Renal cortical epithelial cell (primary cell): ENCODE measurements at places on chromosomes 16 and 17. TPM values are rescaled to one million over a fixed set of nuclear protein-coding genes. Genes with fewer than 3 reads are reported as not detected.

DNA sequence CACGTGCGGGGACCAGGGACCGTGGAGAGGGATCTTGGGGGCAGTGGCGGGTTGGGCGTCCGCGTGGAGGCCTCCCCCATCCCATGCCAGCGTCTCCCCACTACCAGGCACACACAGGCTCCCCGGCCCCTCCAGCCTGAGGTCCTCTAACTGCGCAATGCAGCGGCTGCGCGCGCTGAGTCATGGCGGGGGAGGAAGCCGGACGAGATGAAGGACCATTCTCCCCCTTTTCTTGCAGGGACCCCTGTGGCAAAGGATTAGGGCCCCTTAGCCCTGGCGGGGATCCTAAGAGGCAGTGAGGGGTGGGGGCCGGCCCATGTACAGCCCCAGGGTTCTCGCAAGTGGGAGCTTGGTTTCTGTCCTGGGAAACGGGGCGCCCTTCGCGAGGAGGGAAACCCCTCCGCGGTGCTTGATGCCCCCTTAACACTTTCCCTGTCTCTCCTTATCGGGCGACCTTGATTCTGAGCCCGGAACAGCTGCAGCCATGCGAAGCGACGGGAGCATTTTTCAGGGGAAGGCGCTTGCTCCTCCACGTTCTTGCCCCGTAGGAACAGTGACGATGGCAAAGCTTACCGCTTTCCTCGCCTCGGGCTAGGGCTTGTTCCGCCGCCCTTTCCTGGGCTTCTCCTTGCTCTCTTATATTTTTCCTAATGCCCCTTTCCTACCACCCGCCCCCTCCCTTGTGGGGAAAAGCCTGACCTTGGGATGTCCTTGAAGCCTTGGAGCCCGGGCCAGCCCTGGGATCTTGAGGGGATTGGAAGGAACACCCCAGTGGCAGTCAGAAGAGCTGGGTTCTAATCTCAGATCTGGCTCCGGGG is 592 bp downstream of the ALDOA start:
- no peak for DNase-seq

The HSD11B2 gene
- total RNA-seq: 1.7 TPM in 1 of 2 replicates, not detected in the other

DNA sequence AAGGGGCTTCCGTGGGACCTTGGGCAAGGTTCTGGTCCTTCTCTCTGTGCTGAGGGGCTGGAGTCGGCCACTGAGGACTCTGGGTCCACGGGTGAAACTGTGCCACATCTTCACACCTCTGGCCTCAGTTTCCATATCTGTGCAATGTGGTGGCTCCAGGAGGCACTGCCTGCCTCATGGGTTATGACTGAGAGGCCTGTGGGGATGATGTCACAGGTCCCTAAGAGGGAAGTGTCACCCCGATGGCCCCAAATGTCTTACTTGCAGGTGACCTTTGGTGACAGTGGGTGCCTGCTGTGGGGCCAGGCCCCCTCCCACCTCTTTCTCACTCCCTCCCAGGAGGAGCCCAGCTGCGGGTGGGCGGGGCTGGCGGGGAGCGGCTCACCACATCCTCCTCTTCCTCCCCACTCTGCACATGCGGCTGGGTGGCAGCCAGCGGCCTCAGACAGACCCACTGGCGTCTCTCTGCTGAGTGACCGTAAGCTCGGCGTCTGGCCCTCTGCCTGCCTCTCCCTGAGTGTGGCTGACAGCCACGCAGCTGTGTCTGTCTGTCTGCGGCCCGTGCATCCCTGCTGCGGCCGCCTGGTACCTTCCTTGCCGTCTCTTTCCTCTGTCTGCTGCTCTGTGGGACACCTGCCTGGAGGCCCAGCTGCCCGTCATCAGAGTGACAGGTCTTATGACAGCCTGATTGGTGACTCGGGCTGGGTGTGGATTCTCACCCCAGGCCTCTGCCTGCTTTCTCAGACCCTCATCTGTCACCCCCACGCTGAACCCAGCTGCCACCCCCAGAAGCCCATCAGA is at the start of gene IL21R:
TSS of gene IL21R (plus strand) at position 407 of the 801 bp plus-strand sequence. CDS start 27,898 bp downstream, outside the sequence.
- no peak for DNase-seq

DNA sequence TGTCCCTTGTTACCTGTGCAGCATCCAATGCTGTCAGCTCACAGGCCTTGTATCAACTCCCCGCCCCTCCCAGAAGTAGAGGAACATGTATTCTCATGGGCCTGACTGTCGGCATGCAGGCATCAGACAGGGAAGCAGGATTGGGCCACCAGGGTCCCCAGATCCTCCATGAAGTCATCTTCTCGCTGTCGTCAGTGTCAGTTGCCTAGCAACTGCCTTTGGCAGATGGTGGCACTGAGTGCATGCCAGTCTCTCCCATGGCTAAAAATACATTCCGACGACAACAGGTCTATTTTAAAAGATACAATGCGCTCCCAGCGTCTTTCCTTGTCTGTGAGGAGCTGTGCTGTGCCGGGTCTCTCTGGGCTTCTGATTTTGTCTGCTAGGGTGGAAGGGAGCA is 36.8 kb upstream of the CES5A start:
- no peak for DNase-seq

The FADS6 gene
- not detected in 2 replicates for total RNA-seq

DNA sequence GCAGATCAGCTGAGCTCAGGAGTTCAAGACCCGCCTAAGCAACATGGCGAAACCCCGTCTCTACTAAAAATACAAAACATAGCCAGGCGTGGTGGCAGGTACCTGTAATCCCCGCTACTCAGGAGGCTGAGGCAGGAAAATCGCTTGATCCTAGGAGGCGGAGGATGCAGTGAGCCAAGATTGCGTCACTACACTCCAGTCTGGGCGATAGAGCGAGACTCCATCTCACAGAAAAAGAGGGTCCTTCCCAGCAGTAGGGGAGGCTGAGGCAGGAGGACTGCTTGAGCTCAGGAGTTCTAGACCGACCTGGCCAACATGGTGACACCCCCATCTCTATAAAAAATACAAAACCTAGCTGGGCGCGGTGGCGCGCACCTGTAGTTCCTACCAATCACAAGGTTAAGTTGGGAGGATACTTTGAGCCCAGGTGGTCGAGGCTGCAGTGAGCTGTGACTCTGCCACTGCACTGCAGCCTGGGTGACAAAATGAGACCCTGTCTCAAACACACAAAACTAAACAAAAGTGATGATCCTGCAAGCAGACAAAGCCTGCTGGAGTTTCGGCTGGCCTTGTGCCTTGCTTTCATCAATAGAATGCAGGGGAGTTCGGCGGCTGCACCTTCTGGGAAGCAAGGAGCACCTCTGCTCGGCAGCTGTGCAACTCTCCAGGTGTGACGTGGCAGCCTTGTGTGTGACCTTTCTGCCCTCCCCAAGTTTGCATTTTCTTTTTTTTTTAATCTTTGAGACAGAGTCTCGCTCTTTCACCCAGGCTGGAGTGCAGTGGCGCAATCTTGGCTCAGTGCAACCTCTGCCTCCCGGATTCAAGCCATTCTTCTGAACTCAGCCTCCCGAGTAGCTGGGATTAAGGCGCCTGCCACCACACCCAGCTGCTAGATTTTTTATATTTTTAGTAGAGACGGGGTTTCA is 12.4 kb upstream of the YWHAE start:
- DNase-seq: no peak

- DNase-seq: peak; percentile 69
Observed at GRCh38 chr17:57819285-57819684, 30.6 kb downstream of the MRPS23 start.
